ENCODE measurements at places on chromosomes 12 and 14. TPM values are rescaled to one million over a fixed set of nuclear protein-coding genes. Genes with fewer than 3 reads are reported as not detected.

DNA sequence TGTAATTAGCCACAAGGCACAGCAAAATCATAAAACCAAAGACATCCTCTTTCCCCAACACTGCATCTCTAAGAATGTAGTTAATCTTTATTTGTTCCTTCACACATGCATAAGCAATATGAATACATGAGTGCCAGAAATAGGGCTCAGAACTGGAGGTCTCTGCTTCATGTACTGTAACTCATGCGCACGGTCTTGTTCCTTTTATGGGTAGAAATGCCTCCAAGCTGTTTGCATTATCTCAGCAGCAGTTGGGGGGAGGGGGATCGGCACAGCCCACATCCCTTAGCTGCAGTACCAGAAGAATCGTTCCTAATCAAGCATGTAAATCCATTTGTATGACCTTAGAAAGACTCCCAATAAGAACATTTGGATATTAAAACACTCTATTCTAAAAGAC is 20.0 kb downstream of the RHOJ start:
- H3K36me3 ChIP-seq: no peaks in the 10 kb centered on the region
- no peak overlapping the region for H3K27ac ChIP-seq
- H3K27me3 ChIP-seq: no peaks in the 10 kb centered on the region
- no peak overlapping the region for H3K4me3 ChIP-seq
- peak; percentile 53 for DNase-seq

DNA sequence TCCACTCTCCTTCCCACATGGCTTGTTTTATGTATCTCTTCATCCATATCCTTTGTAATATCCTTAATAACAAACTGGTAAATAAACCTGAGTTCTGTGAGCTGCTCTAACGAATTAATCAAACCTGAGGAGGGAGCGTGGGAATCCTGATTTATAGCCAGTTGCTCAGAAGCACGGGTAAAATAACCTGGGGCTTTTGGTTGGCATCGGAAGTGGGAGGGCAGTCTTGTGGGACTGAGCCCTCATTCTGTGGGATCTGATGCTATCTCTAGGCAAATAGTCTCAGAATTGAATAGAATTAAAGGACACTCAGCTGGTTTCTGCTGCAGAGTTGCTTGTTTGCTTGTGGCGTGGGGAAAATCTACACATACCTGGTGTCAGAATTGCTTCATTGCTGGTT is 17.5 kb upstream of the LDHB start:
- DNase-seq: no peak
- no peak overlapping the region for H3K4me3 ChIP-seq
- no peaks in the 10 kb centered on the region for H3K4me1 ChIP-seq
- no peak overlapping the region for H3K27ac ChIP-seq
- H3K27me3 ChIP-seq: no peaks in the 10 kb centered on the region
- no peaks in the 10 kb centered on the region for H3K36me3 ChIP-seq

Gene HOXC10
- not detected for total RNA-seq

DNA sequence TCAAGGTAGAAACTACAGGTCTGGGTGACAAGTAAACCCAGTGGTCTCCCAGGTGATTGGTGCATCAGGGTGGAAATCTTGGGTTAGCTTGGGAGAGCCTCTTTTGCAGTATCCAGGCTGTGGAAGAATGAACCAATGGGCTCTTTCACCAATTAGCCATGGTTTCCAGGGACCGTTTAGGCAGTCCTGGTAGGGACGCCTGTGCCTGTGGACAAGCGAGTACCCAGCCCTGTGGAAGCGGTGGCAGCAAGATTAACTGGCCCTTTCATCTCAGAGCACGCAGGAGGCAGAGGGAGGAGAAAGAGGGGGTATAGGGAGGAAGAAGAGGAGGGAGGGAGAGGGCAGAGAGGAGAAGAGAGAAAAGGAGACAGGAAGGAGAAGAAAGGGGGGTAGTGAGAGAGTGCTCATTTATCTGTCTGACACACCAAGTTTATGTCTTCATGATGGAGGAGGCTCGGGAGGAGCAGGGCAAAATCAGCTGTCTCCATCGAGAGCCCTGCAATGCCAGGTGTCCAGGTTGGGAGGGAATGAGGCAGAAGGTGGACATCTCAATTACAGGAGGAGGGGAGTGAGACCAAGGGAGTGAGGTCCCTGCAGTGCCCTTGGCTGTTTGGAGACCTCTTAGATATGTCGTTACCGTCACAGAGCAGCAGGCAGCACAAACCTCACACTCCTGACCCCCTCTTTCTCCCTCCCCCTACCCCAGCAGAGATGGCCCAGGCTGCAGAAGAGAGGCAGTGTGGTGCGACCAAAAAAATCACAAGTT is 4.6 kb upstream of the ZDHHC22 start:
- no peak for DNase-seq
- H3K27ac ChIP-seq: no peak overlapping the region
- peaks cover 63% of the 10 kb centered on the region for H3K27me3 ChIP-seq
- H3K4me3 ChIP-seq: no peak overlapping the region
- H3K4me1 ChIP-seq: peaks cover 8% of the 10 kb centered on the region

Gene PPP4R4
- total RNA-seq: 25.5 TPM

GRCh38 chr12:49980501-49981349 is 8.0 kb downstream of the AQP6 start:
- H3K27ac ChIP-seq: no peak overlapping the region
- peaks cover 42% of the 10 kb centered on the region for H3K4me1 ChIP-seq
- peak; percentile 41 for DNase-seq
- no peaks in the 10 kb centered on the region for H3K36me3 ChIP-seq
- no peaks in the 10 kb centered on the region for H3K27me3 ChIP-seq

Gene SMIM41
- not detected for total RNA-seq

Gene NANOG
- total RNA-seq: not detected

DNA sequence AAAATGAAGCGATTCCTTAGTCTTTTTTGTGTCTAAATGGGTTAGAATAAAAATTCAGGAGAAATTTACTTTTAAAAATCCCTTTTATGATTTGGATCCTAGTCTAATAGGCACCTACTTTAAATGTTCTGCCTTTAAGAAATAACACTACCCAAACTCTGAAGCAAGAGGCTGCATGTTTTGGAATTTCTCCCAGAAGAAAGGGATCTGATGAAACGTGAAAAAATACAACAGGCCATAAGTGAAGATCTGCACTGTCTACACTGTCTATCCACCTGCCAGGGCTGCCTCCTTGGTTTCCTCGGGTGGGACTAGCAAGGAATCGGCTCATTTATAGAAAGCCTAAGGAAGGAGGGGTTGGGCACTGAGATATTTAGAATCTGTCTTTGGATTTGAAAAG is 22.1 kb downstream of the ACVR1B start:
- DNase-seq: no peak
- no peak overlapping the region for H3K4me3 ChIP-seq
- H3K27ac ChIP-seq: no peak overlapping the region
- H3K36me3 ChIP-seq: no peaks in the 10 kb centered on the region

- no peak overlapping the region for H3K4me3 ChIP-seq
- no peaks in the 10 kb centered on the region for H3K36me3 ChIP-seq
- no peak overlapping the region for H3K27ac ChIP-seq
- H3K27me3 ChIP-seq: no peaks in the 10 kb centered on the region
These were observed 108.1 kb downstream of the DENND5B start for GRCh38 chr12:31482816-31483215.

GRCh38 chr14:20857630-20858261 is 33.4 kb upstream of the RNASE3 start:
- H3K36me3 ChIP-seq: no peaks in the 10 kb centered on the region
- H3K4me3 ChIP-seq: no peak overlapping the region
- H3K27ac ChIP-seq: no peak overlapping the region
- peak; percentile 81 for DNase-seq
- H3K4me1 ChIP-seq: peaks cover 7% of the 10 kb centered on the region

DNA sequence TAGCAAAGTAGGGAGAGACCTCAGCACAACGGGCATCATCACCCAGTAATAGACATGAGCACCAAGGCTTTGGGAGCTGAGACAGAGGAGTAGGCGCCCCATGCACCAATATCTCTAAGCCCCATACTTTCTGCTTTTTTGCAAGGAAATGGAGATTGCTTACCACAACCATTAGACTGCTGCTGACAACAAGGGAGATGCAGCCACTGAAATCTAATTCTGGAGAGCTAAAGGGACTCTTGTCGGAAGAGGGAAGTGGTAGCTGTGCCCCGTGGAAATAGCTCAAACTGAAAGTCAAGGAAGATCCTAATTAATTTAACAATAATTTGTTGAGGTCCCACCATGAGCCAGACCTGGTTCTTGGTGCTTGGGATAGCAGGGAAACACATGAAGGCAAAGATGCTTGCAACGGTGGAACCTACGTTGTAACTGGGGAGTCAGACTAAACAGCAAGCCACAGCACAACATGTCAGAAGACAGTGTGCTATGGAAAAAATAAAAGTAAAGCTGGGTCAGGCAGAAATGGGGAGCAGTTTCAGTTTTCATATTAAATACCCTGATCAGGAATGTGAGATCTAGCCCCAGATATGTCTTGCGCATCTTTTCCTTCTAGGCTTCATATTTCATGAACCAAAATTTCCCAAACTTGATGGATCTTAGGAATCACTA is 1131.0 kb downstream of the BCL11B start:
- peaks cover 25% of the 10 kb centered on the region for H3K4me1 ChIP-seq
- no peaks in the 10 kb centered on the region for H3K27me3 ChIP-seq
- no peaks in the 10 kb centered on the region for H3K36me3 ChIP-seq
- H3K4me3 ChIP-seq: no peak overlapping the region
- no peak for DNase-seq

GRCh38 chr12:87349681-87350080 is 679.5 kb downstream of the C12orf50 start:
- DNase-seq: no peak
- no peak overlapping the region for H3K27ac ChIP-seq
- H3K4me1 ChIP-seq: no peaks in the 10 kb centered on the region
- H3K36me3 ChIP-seq: no peaks in the 10 kb centered on the region
- H3K4me3 ChIP-seq: no peak overlapping the region

Gene ART4
- total RNA-seq: not detected

- peaks cover 31% of the 10 kb centered on the region for H3K4me1 ChIP-seq
- H3K4me3 ChIP-seq: no peak overlapping the region
- DNase-seq: no peak
These were observed 3.4 kb downstream of the CHST11 start for GRCh38 chr12:104460041-104460719.

DNA sequence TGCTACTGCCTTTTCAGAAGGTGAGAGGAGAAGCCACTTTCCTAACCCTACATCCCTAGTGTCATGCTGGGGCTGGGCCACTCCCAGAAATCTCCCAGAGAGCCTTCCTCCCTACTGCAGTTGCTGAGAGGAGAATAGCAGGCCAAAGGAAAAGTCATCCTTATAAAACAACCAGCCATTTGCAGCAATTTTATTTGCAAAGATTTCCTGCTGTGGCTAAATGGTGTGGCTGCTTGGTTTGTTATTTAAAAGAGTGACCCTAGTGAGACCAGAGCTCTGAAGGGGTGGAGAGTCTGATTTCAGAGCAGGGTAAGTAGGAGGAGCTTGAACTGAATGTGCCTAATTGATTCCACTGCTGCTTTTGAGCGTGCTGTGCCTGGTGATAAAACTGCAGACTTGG is 232.0 kb downstream of the GRIN2B start:
- no peaks in the 10 kb centered on the region for H3K27me3 ChIP-seq
- H3K4me3 ChIP-seq: no peak overlapping the region
- no peaks in the 10 kb centered on the region for H3K36me3 ChIP-seq
- peak; percentile 51 for DNase-seq
- H3K4me1 ChIP-seq: peaks cover 63% of the 10 kb centered on the region

Gene PMEL
- 301 TPM for total RNA-seq

DNA sequence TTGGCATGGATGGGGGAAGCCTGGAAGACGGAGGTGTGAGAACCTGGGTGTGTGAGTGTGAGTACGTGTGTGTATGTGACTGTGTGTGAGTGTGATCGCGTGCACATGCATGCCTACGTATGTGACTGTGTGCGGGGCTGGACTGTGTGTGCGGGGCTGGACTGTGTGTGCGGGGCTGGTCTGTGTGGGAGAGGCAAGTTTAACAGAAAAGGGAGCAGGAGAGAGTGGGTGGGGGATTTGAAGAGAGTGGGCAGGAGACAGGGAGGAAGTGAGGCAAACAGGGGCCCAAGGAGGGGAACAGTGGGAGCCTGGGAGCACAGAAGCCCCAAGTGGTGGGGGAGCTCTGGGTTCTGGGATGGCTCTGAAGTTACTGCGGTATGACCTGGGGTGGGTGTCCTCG is 103.7 kb upstream of the LHX5 start:
- peaks cover 15% of the 10 kb centered on the region for H3K4me1 ChIP-seq
- DNase-seq: no peak
- H3K27ac ChIP-seq: no peak overlapping the region
- no peaks in the 10 kb centered on the region for H3K27me3 ChIP-seq
- H3K4me3 ChIP-seq: no peak overlapping the region
- no peaks in the 10 kb centered on the region for H3K36me3 ChIP-seq

DNA sequence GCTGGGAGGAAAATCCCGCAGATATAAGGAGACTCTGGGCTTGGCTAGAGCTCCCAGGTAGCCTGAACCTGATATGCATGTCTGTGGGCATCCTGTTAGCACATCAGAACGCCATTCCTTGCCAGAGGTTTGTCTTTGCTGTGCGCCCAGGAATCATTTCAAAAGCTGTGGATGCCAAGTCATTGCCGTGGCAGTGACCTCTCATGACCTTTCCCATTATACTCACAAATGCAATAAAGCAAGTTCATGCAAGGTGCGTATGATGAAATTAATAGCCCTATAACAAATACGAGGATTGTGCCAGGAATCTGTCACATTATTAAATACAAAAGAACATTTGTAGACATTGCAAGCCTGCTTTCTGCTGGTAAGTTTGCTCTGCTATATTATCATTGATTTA is 229.1 kb upstream of the PELI2 start:
- H3K4me3 ChIP-seq: no peak overlapping the region
- H3K27me3 ChIP-seq: no peaks in the 10 kb centered on the region
- no peaks in the 10 kb centered on the region for H3K36me3 ChIP-seq
- no peak overlapping the region for H3K27ac ChIP-seq

- H3K36me3 ChIP-seq: no peaks in the 10 kb centered on the region
- H3K27me3 ChIP-seq: no peaks in the 10 kb centered on the region
- H3K27ac ChIP-seq: no peak overlapping the region
- H3K4me3 ChIP-seq: no peak overlapping the region
These were observed 47.6 kb upstream of the ZFP36L1 start for GRCh38 chr14:68840454-68840853.

Gene REP15
- 0.34 TPM for total RNA-seq

DNA sequence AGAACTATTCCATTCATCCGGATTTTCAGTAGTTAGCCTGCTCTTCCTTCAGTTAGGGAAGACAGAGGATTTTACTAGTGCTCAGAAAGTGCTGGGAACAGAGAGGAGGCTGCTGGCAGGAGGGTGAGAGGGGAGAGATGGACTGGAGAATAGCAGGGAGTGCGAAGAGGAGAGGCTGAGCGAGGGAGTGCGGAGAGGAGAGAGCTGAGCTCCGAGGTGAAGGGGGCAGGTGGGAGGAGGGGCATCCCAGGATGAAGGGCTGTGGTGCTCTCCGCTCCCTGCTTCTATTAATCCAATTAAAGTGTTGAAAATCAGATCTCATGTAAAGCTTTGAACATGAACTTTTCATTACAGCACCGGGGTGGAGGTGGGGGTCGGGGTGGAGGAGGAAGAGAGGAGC is 20.4 kb upstream of the SMOC1 start:
- peaks cover 38% of the 10 kb centered on the region for H3K4me1 ChIP-seq
- no peak for DNase-seq
- no peaks in the 10 kb centered on the region for H3K36me3 ChIP-seq
- no peak overlapping the region for H3K27ac ChIP-seq

Gene LTB4R2
- total RNA-seq: 1.8 TPM

Gene ACSM4
- not detected for total RNA-seq

Measured in neural progenitor cell (in vitro differentiated cells).